ENCODE measurements at places on chromosomes 11 and 22. TPM values are rescaled to one million over a fixed set of nuclear protein-coding genes. Genes with fewer than 3 reads are reported as not detected.

The NAA40 gene
- total RNA-seq: 13.3 TPM

The RNF141 gene
- total RNA-seq: 12.9 TPM

The ASPHD2 gene
- 4.2 TPM for total RNA-seq

The LRRC75B gene
- 6.0 TPM for total RNA-seq

The OR51V1 gene
- not detected for total RNA-seq

The CCDC73 gene
- total RNA-seq: not detected

The KCNK7 gene
- total RNA-seq: 0.09 TPM
